COR-L47 (cell line): ENCODE measurements at places on chromosomes 7 and 10.

- no peak for DNase-seq
Measured at GRCh38 chr10:32149252-32149955, 93.2 kb upstream of the KIF5B start.

DNA sequence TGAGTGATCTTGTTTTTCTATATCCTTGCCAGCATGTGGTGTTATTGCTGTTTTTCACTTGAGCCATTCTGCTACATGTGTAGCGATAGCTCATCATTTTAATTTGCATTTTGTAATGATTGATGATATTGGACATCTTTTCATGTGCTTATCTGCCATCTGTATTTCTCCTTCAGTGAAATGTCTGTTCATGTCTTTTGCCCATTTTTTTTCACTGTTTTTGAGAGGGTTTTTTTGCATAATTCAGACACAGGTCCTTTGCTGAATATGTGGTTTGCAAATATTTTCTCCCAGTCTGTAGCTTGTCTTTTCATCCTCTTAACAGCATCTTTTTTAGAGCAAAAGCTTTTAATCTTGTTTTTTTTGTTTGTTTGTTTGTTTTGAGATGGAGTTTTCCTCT, 3.7 kb upstream of the PMPCB start:
- DNase-seq: no peak

DNA sequence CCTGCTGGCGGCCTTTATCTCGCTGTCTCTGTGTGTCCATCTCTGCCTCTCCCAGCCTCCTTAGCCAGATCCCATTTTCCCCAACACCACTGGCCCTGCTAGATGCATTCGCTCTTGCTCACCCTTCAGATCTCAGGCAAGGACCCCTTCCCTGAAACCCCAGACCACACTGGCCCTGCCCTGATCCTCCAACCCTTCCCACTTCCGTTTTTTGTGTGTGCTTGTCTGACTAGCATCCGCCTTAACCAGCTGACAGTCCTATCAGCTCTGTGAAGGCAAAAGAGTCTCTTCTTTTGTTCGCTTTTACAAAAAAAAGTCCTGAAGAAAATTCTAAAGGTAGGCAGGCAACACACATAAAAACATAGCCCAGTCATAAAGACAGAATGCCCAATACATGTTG, 28.7 kb downstream of the CHST15 start:
- no peak for DNase-seq

GRCh38 chr10:30656233-30656632, 26.7 kb upstream of the LYZL2 start:
- no peak for DNase-seq

DNA sequence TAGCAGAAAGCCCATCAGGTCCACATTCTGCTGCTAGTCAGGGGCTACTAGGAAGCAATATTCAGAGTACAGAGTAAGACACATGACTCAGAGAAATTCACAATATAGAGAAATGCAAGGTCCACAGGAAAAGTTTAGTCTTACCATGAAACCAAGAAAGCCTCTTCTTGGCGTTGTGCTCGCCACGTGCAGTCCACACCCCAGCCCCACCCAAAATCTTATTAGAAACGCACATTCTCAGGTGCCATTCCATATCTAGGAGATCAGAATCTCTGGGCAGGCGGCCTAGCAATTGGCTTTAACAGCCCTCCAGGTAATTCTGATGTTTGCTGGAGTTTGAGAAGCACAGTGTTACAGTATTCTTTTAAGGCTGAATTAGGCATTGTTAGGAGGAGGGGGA, 15.8 kb upstream of the SAR1A start:
- no peak for DNase-seq

DNA sequence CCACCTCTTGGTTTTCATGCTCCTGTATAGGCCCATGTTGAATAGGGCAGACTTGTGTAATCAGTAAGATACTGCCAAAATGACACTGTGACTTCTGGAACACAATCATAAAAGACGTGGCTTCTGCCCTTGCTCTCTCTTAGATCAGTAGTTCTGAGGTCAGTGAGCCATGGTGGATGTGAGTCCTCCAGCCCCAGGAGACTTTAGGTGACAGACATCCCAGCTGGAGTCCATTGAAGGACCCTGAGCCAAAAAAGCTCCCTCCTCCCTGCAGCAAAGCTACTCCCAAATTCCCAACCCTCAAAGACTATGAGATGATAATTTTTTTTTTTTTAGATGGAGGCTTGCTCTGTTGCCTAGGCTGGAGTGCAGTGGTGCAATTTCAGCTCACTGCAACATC, 3.2 kb upstream of the RADIL start:
- DNase-seq: no peak

- no peak for DNase-seq
Measured at GRCh38 chr10:70324339-70324861, 40.6 kb upstream of the NPFFR1 start.

GRCh38 chr10:49225218-49225876, 37.2 kb upstream of the TMEM273 start:
- DNase-seq: no peak

- DNase-seq: no peak
Measured at GRCh38 chr10:70371846-70372245, 10.6 kb downstream of the LRRC20 start.

- peak; percentile 21 for DNase-seq
Measured at GRCh38 chr7:69190763-69191162, 407.5 kb upstream of the AUTS2 start.

DNA sequence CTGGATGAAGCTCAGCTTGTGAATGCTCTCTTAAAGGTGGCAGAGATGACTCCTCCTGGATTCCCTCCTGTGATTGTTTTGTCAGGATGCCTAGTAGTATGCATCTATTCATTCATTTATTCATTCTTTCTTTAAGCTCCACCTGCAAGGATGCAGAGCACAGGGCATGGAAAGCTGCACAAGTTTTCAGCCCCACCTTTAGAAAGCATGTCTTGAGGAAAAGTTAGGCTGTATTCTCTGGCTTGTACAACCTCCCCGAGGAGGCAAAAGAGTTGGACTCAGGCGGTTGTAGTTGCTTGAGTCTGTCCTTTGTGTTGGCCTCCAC, 22.4 kb downstream of the ARID5B start:
- no peak for DNase-seq

DNA sequence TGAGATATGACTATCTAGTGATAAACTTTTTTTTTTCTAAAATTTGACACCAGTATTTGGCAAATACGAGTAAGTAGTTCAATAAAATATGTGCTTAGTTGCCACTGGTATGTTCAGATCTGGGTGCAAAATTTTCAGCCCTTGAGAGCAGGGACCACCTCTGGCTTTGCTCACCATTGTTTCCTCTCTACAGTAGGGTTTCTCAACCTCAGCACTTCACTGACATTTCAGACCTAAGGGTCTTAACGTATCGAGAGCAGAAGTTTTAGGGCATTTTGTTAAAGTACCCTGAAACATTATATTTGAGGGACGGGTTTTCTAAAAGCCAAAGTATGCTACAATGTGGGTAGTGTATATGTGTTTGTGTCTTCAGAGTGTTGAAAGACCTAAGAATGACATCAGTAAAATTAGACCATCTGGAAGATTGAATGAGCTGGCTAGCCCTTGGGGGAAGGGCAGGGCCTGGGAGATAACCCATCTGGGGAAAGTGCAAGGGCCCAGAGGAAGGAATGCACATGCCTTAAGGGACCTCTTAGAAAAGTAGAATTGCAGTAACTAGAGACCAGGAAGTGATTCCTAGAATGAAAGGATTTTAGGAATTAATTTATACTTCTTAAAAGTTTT, 11.8 kb downstream of the BZW2 start:
- DNase-seq: no peak

DNA sequence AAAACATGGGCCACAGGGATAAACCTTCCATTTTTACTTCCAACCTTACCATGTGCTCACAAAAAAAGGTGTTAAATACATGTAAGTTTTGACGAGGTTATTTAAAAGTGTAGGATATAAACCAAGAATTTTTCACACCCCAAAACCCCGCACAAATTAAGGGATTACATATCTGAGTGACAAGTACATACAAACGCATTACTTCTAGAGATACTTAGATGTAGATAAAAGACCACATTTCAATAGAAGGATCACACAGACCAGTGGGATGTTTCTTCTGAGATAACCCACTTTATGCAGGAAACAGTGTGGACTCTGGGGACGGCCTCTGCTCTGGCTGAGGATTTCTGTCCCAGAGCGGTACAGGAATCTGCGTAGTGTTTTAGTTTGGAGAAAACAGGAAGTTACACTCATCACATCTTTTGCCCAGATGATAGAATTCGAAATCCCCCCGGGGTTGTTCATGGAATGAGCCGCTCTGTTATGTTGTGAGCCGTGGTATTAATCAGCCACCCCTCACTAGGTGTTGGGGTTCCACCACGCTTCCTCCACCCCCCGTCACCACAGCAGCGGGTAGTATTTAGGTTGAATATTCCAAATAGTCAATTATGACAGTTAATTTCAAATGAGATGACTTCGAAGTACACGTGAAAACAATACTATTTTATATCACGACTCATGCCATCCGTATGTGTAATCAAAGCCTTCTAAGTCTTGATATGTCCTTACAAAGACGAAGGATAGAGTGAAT, 1.3 kb upstream of the CUL1 start:
- DNase-seq: no peak

DNA sequence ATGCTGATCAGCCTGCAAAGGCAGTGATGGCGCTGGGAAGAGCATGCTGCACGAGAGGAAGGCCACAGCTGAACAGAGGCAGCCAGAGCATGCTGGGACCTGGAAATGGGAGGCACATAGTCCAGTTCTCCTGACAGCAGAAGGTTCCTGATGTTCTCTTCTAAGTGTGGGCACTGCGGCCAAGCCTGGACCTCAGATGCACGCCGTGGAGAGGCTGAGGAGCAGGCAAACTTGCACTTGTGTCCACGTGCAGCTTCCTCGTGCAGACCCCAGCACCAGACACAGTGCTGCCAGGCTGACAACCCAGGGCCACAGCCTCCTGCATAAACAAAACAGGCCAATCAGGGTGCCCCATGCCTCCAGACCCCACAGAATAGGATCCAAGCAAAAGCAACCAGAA, 93.5 kb upstream of the LANCL2 start:
- no peak for DNase-seq

- no peak for DNase-seq
Measured at GRCh38 chr7:142579946-142580345, 169.3 kb upstream of the PRSS1 start.

GRCh38 chr7:6139189-6139996, 108.2 kb downstream of the ANKRD61 start:
- no peak for DNase-seq

- DNase-seq: no peak
Measured at GRCh38 chr10:48404646-48405045, 98.2 kb downstream of the MAPK8 start.
